Right ventricle myocardium superior (tissue), 1 donor: ENCODE measurements at places on chromosomes 3 and 15.

GRCh38 chr15:38972831-38973230 lies 408.2 kb upstream of the RASGRP1 start:
- no peak for DNase-seq

GRCh38 chr3:10420745-10421475 lies 84.5 kb downstream of the ATP2B2 start:
- DNase-seq = no peak

DNA sequence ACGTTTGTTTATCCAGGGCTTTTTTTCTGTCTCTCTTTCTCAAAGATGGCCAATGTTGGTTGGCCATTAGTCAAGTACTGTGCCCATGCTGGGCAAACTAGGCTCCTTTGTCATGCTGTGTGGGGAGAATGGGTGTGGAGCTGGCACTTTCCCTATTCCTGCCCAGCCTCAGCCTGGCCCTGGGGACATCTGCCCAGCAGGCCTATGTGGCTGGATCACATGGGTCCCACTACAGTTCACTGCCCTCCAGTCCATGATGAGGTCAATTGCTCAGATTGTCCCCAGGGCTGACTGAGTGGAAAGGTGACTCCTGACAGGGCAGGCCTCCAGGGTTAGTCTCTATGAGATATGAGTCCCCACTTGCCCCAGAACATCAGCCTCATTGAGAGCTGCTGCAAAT lies 54.4 kb upstream of the HERC1 start:
- DNase-seq = no peak

DNA sequence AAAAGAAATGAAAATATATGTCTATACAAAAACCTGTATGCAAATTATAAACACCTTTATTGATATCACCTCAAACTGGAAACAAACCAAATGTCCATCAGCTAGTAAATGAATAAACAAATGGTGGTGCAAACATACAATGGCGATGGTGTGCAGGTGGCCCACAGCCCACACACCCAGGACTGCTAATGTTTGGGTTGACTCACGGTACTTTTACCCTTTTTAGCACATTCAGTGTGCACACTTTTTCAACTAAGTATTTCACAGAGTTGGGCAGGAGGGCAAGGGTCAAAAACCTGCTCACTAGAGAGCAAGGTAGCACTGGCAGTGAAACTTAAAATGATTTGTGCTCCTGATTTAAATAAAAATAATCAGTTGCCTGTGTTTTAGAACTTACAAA lies 123.1 kb upstream of the BHLHE40 start:
- DNase-seq = no peak

- DNase-seq = no peak
Measured at GRCh38 chr3:122730240-122730639, 49.6 kb downstream of the PARP14 start.

DNA sequence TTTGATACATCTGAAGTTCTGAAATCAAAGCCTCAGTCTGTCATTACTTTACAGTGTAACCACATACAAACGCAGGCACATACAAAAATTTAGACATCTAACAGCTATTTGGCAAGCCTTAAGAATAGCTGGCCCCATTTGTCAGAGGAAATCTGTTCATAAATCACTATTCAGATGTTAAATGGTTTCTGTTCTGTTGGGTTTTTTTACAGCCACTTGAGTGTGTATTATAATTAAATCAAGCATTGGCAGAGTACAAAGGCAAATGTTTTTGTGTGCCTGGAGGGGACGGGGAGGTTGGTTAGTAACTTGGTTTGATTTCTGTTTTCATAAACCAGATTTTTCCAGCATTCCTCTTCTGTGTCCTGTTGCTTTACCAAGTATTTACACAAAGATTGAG lies 24.1 kb downstream of the PIGB start:
- DNase-seq = no peak

DNA sequence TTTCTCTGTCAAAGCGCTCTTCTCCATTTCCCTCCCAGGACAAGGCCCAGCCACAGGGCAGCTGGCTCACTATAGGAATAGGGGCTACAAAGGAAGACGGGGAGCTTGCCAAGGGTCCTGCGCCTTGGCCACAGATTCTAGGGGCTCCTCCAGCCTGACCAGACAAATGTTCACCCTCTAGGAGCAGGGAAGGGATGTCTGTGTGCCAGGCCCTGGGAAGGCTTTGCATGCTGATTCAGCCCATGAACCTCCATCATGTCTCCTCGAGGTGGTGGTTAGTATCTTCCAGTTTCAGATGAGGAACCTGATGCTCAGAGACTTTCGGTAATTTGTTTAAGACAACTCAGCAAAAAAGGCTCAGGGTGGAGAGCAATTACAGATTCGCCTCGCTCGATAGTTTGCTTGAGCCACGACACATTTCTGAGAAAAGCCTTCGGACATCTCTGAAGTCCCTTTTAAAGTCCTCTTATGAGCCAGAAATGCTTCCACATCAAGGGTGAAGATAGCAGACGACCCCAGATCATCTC lies 110.0 kb downstream of the XXYLT1 start:
- no peak for DNase-seq

DNA sequence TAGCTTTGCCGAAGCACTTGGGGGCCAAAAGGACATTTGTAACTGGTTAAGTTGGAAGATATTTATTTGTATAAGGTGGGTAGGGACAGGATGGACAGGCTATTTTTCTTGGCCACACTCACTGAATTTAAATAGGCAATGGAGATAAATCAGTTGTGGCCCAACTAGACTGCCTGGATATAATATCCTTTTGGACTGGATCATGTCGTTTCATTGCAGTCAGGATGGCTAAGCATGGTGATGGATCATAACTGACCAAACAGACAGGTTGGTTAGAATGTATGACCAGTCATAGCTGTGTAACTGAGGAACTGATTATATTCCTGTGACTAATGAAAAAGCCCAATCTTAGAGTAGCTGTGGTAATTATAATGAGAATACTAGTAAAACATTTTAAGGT lies 284.0 kb downstream of the LPP start:
- no peak for DNase-seq

GRCh38 chr15:75107516-75107907 lies 84.1 kb downstream of the PPCDC start:
- DNase-seq = no peak

GRCh38 chr3:107523289-107523538 lies 452 bp downstream of the BBX start:
- DNase-seq = no peak

DNA sequence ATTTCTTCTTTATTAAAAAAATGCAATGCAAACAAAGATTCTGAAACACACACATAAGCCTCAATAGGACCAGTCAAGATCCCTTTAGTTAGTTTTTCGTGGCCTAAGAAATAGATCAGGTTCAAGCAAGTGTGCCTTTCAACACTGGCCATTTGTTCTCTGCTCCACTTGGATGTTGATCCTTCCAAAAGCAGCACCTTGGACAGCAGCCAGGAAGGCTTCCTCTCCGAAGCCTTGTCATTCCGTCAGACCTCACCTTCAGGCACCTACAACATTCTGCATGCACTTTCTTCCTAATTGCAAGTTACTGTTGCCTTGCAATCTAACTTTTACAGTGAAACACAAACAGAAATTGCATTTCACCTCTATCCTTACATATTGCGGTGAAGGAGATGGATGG lies 155.9 kb upstream of the FEZF2 start:
- peak; percentile 50 for DNase-seq

DNA sequence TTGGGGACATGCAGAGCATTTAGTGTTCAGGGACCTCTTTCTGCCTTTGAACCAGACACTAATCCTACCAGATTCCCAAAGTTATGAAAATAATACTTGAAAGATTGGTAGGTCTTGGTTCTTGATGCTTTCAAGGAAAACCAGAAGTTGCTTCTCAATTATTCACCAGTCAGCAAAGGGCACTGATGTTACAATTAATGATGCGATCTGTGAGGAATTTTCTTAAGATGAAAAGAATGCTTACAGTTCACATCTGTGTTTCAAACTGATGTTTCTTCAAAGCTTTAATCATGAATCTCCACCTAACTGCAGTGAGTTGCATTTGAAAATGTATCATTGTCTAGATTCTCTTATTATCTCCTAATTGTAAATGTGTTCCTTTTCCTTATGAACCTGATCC lies 161.0 kb downstream of the NAALADL2 start:
- DNase-seq = no peak

DNA sequence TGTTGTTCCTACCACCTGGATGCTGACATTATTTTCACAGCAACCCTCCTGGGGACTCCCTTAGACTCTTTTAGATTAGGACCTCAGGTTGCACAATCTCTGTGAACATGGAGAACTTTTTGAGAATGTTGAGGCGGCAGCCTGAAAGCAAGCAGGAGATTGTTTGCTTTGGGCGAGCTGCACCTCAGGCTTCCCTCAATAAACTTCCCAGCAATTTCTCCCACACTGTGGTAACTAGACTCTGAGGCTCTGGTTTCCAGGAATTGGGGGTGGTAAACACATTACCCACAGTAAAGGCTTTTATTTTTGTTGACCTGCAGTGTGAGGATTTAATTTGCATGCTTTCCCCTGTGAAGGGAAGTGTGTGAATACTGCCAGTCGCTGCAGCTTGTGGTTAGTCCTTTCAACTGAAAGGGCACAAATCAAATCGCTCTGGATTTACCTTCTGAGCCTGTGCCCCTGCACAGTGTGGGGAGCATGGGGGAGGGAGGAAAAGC lies 35.2 kb upstream of the SIAH2 start:
- no peak for DNase-seq

GRCh38 chr3:28940994-28941393 lies 339.9 kb upstream of the RBMS3 start:
- DNase-seq = no peak

- no peak for DNase-seq
Measured at GRCh38 chr3:114318295-114318694, 24.5 kb downstream of the TIGIT start.

- no peak for DNase-seq
Measured at GRCh38 chr3:124572851-124573405, 157.3 kb upstream of the UMPS start.
